Body of pancreas (tissue), 4 donors: ENCODE measurements at places on chromosomes 5 and 9. TPM values are rescaled to one million over a fixed set of nuclear protein-coding genes. Genes with fewer than 3 reads are reported as not detected.

DNA sequence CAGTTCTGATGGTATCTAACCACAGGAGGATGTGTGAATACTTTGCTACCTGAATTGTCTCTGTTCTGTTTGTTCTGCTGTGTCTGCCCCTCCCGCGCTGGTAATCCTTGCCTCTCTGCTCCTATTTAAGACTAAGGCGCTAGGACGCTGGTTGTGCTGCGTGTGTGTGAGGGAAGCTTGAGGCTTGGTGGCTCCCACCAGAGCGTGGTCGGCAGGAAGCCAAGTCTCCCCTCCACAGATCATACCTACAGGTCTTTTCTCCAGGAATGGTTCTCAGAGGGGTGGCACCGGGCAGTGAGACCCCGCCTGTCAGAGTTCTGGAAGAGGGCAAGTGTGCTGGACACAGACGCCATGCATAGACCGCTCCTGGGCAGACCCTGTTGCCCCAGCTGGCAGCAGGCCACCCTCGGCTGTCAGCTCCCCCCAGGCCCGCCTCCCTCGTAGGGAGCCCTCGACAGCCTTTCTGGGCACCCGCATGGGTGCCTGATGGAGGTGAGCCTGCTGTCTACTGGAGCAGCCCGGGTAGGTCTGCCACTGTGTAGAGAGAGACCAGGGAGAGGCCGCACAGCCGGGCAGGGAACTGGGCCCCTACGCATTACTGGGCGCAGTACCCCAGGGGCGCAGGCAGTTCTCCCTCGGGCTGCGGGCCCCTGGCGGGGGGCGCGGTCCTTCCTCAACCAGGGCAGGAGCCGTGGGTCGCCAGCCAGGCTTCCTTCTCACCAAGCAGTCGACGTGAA lies 53.4 kb upstream of the ROR2 start:
- no peak overlapping the region for H3K4me3 ChIP-seq
- H3K27me3 ChIP-seq = no peaks in the 10 kb centered on the region
- H3K4me1 ChIP-seq = no peaks in the 10 kb centered on the region
- no peaks in the 10 kb centered on the region for H3K36me3 ChIP-seq
- no peak for DNase-seq
- H3K27ac ChIP-seq = no peak overlapping the region

GRCh38 chr9:11743356-11743755 lies 949.8 kb upstream of the TYRP1 start:
- H3K36me3 ChIP-seq = no peaks in the 10 kb centered on the region
- no peak for DNase-seq
- no peaks in the 10 kb centered on the region for H3K27me3 ChIP-seq
- H3K4me1 ChIP-seq = no peaks in the 10 kb centered on the region
- H3K27ac ChIP-seq = no peak overlapping the region

Gene FGFR4
- 63.9 TPM for total RNA-seq

- H3K36me3 ChIP-seq = peaks cover 5% of the 10 kb centered on the region
- H3K27ac ChIP-seq = no peak overlapping the region
- peak; percentile 77 for DNase-seq
- H3K4me3 ChIP-seq = no peak overlapping the region
- H3K4me1 ChIP-seq = peaks cover 6% of the 10 kb centered on the region
Measured at GRCh38 chr5:43389679-43390329, 22.4 kb downstream of the CCL28 start.

GRCh38 chr5:76402886-76403765 lies at the start of gene IQGAP2:
Gene IQGAP2 (plus strand): TSS chr5:76403285. CDS start chr5:76403546, 261 bp downstream.
- DNase-seq = peak; percentile 75
- peak within 1 kb of the TSS; percentile 65 for H3K4me3 ChIP-seq
- peaks cover 49% of the 10 kb centered on the region for H3K4me1 ChIP-seq
- no peaks in the 10 kb centered on the region for H3K27me3 ChIP-seq

- DNase-seq = no peak
- H3K36me3 ChIP-seq = no peaks in the 10 kb centered on the region
- no peak overlapping the region for H3K4me3 ChIP-seq
- no peaks in the 10 kb centered on the region for H3K27me3 ChIP-seq
Measured at GRCh38 chr5:125338440-125339174, 592.2 kb upstream of the ZNF608 start.

- H3K4me1 ChIP-seq = peaks cover 29% of the 10 kb centered on the region
- H3K27me3 ChIP-seq = no peaks in the 10 kb centered on the region
- H3K27ac ChIP-seq = peak overlapping the region; percentile 76
- H3K4me3 ChIP-seq = peak overlapping the region; percentile 79
Measured at GRCh38 chr5:154189819-154190594, 526 bp upstream of the GALNT10 start.

Gene ANKRD34B
- total RNA-seq = not detected

- DNase-seq = no peak
- no peaks in the 10 kb centered on the region for H3K27me3 ChIP-seq
- no peaks in the 10 kb centered on the region for H3K36me3 ChIP-seq
- no peak overlapping the region for H3K27ac ChIP-seq
Measured at GRCh38 chr5:60577116-60577515, 122.8 kb downstream of the DEPDC1B start.

Gene IRX4
- not detected for total RNA-seq

GRCh38 chr9:8850914-8851313 lies 1051.3 kb upstream of the DMAC1 start:
- H3K36me3 ChIP-seq = no peaks in the 10 kb centered on the region
- H3K27ac ChIP-seq = no peak overlapping the region
- H3K4me3 ChIP-seq = no peak overlapping the region
- DNase-seq = no peak
